ENCODE measurements at places on chromosomes 1 and 21.
A peak's percentile ranks its signal among the peaks of the same experiment; 100 is the strongest.

- DNase-seq, result no peak
Observed at GRCh38 chr21:44579056-44579832, 1.2 kb downstream of the KRTAP10-5 start.

- no peak for DNase-seq
Observed at GRCh38 chr21:42535602-42536171, 22.0 kb downstream of the SLC37A1 start.

DNA sequence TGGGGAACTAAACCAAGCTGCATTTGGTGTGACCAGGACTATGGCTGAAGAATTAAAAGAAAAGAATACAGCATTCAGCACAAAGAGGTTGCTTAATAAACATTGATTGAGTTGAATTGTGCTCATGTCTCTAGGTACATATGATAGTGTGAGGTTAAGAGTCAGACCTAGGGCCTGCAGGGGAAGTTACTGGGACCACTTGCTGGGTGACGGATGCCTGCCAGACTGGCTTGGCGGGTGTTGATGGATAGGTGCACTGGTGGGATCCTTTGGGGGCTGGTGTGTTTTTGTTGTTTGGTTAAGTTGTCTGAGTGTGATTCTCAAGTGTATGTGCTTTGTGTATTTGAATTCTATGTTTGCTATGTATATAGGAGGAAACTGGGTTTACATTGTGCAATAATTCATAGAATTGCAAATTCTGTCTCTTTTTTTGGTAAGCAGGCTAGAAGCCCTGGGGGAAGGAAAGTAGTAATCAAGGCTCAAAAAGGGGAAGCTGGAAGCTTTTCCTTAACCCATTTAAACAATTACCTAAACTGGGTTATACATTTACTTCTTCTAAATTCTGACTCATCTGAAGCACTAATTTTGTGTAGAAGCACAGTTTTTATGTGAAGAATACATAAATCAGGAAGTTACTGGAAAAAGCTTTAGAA is 1.8 kb downstream of the CD101 start:
- no peak for DNase-seq

GRCh38 chr1:239240736-239241135 is 145.6 kb upstream of the CHRM3 start:
- DNase-seq, result no peak

DNA sequence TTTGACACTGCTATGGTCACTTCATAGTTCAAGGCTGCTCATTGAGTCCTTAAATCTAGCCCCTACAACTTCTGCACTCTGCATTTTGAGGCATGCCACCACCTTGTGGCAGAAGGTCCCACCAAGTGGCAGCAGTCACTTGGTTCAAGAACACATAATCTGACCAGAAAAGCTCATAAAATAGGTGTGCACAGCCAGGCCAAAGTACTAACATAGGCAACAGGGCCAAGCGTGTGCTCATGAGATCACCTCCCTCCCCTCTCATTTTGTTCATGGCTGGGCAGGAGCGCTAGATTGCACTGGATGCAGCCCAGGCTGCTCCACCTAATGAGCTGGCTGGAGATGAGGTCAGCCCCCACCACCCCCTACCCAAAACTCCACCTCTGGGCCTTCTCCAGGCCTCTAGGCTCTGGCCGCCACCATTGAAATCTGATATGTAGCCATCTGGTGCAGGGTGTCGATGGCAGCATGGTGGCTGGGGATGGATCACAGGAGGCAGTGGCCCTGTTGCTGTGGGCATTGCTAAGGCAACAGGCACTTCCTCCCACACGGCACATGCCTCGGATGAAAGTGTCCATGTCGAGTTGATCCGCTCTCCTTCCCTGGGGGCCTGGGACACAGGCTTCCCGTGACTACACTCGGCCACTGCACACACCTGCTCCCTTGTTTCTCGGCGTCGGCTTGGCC is 193.2 kb downstream of the TRABD2B start:
- DNase-seq, result no peak

GRCh38 chr1:106897976-106898375 is 158.5 kb upstream of the PRMT6 start:
- no peak for DNase-seq

DNA sequence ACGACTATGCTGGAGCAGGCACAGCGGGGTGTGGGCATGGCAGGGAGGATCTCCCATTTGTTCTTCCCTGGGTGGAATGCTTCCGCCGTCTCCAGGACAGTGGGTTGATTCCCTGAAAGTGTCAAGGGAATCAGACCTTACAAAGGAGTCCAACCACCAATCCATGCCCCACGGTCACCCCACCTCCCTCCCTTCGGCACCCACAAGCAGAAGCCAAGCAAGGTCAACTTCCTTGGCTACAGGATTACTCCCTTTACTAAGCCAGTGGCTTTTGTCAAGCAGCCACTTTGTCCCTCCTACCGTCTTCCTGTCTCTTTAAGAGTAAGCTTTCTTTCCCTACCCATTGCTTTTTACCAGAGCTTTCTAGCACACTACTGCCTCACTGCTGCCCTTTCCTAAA is 15.9 kb upstream of the NUAK2 start:
- no peak for DNase-seq

GRCh38 chr1:153610334-153610733 is 2.6 kb downstream of the S100A16 start:
- no peak for DNase-seq

- no peak for DNase-seq
Observed at GRCh38 chr1:100524355-100524754, 13.6 kb upstream of the GPR88 start.

DNA sequence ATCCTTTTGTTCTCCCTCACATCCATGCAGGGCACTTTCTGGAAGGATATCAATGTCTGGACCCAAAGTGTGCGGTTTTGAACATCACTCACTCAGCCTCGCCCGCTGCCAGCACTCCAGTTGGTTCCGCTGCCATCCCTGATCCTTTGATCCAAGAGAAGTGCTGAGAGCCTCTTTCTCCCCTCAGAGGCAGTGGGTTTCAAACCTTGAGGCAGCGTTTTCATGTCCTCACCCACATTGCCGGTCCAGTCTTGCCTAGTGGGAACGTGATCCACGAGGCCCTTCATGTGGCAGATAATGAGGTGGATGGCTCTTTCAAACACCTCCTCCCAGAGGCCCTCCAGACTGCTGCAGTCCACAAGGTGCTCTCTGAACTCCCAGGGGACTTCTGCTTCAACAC is 122.2 kb downstream of the ACTL8 start:
- no peak for DNase-seq

- DNase-seq, result no peak
Observed at GRCh38 chr1:184194236-184194635, 142.7 kb downstream of the TSEN15 start.

- DNase-seq, result no peak
Observed at GRCh38 chr1:60564916-60565750, 491.6 kb upstream of the C1orf87 start.

- DNase-seq, result no peak
Observed at GRCh38 chr1:224735159-224735558, 119.0 kb downstream of the CNIH3 start.

- DNase-seq, result no peak
Observed at GRCh38 chr1:204558467-204558866, 42.3 kb downstream of the MDM4 start.

- DNase-seq, result no peak
Observed at GRCh38 chr1:236041631-236042618, 23.0 kb downstream of the NID1 start.

DNA sequence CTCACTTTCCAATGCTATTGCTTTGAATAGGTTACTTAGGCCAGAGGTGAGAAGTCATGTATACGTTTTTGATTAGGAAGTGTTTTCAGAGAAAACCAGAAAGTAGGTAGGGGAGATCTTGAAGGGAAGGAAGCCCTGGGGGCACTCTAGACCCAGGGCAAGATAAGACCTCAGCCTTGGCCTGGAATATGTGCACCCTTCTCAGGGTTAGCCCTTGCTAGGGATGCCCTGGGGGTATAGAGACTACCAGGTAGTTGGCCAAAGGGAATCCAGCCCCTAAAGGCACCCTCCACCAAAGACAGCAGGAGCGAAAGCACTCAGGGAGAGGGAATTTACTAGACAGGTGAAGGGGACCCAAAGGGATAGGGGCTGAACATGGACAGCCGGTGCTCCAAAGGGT is 7.0 kb downstream of the TIAM1 start:
- no peak for DNase-seq

DNA sequence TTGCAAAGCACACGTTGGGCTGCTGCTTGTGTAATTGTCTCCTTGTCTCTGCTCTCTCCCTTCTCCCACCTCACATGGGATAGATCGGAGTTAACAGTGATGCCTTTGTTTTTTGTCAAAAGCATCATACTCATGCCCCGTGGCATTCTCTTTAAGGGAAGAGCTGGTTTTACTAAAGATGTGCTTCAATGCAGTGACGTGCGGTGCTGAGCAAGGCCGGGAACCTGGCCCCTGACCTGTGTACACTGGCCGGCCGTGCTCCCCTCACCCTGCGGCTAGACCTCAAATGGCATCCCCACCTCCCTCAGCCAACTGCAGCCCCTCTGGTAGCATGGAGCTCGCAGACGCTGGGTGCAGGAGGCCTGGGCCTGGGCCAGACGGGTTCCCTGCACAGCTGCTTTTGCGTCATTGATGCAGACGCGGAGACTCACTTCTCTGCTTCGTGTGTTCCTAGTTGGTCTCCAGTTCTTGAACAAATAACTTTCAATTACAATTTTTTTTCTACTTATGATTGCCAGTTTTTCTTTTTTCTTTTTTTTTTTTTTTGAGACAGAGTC is 19.9 kb downstream of the AGPAT3 start:
- DNase-seq, result no peak

- DNase-seq, result no peak
Observed at GRCh38 chr1:198176179-198176578, 19.4 kb downstream of the NEK7 start.

GRCh38 chr1:84598846-84599741 is 24.9 kb upstream of the CTBS start:
- DNase-seq, result no peak

- no peak for DNase-seq
Observed at GRCh38 chr1:207069061-207069460, 16.0 kb downstream of the PFKFB2 start.

DNA sequence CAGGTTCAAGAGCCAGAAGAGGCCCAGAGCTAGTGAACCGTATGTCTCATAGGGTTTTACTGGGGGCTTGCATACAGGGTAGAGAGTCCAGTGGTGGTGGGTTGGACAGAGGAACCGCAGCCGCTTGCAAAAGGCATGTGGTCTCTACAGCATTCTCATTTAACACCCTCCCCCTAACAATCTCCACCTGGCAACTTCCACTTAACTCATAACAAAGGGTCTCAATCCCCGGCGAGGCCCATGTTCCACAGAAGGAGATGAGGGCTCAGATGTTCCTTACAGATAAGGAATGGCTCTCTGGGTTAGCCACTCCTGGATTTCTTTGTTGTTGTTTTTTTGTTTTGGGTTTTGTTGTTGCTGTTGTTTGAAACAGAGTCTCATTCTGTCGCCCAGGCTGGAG is 106.1 kb downstream of the APP start:
- DNase-seq, result no peak

DNA sequence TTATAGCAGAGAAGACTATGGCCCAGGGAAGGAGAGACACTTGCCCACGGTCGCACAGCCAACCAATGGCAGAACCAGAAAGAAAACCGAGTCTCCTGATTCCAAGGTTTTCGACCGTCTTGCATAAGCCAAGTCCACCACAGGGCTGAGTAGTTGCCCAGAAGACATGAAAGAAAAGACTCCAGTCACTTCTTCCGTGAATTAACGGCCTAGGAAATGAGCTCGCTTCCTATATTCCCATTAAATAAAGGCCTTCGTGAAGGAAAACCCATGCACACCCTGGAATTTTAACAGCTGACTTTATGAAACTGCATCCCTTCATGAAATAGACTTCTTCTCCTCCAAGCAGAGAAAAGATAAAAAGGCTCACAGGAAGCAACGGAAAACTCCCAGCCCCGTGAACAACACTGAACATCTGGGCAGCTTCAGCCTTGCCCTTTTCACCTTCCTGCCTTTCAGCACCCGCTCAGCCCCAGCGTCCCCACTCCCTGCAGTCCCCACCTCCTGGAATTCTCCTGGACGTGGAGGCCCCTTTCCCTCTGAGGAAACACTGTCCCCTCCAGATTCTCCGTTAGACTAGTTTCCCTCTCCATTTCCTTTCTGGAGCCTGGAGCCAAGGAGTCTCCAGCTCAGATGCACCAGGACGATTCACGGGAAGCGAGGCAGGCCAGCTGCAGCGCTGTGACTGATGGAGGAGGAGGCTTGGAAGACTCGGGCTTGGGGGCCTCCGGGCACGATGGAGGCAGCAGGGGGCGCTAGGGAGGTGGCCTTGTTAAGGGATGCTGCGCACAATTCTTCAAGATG is 2.7 kb upstream of the MYOC start:
- DNase-seq, result peak; percentile 34

DNA sequence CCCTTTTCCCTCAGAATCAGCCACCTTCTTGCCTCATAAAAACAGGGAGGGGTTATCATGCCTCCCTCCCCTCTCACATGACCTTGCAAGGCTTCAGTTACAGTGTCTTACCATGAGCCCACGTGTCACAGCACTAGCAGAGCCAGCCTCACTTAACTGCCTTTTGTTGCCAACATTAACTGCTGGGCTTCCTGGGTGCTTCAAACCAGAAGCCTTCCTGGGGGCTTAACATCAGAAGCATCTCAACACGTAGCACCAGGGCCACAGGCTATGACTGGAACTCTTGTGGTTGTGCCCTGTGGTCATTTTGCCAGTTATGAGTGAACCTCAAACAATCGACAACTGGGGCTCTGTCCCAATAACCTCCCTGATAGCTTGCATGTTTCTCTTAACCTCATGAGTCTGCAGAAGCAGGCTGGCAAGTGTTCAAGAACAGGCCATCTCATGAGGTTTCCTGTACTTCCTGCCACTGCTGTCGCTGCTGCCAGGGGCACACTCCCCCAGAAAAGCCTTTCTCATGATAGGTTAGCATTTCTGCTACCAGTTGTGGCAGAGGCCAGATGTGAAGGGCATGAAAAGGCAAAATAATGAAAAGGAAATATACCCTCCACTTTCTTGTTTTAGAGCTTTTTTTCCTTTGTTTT is 132.2 kb downstream of the GLUL start:
- DNase-seq, result peak; percentile 25

GRCh38 chr1:228471762-228472398 is 15.3 kb upstream of the RNF187 start:
- DNase-seq, result no peak

GRCh38 chr1:12040457-12041051 is 21.3 kb downstream of the MIIP start:
- no peak for DNase-seq

- no peak for DNase-seq
Observed at GRCh38 chr1:65371544-65371943, 48.9 kb upstream of the LEPR start.

GRCh38 chr1:99965646-99966375 is 4.0 kb upstream of the SLC35A3 start:
- DNase-seq, result no peak

- DNase-seq, result peak; percentile 72
Observed at GRCh38 chr1:168439456-168440375, 104.1 kb downstream of the XCL2 start.

DNA sequence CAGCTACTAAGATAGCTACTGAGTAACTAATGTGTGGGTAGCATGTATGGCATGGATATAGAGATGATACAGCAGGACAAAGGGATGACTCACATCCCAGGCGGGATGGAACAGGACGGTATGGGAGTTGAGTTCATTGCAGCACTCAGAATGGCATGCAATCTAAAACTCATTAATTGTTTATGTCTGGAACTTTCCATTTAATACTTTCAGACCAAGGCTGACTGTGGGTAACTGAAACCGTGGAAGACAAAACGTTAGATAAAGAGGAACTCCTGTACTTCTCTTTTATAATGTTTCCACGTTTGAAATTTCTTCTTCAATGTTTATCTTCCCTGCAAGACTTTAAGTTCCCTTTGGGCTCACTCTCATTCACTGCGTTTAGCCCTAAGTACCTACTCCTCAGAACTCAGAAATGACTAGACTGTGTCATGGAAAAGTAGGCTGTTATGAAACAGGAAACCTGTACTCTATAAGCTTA is 151.9 kb downstream of the MAGI3 start:
- DNase-seq, result no peak

GRCh38 chr21:35512346-35512745 is 463.2 kb upstream of the RUNX1 start:
- no peak for DNase-seq

All from stimulated activated CD8-positive, alpha-beta memory T cell treated with anti-CD3 and anti-CD28 coated beads, Interleukin-4, amount 100 ng/mL, for 1 hour (primary cell).